ENCODE measurements at places on chromosomes 12 and 14.
A peak's percentile ranks its signal among the peaks of the same experiment; 100 is the strongest.

GRCh38 chr14:92719890-92720323 lies 28.5 kb downstream of the LGMN start:
- no peak for DNase-seq

- no peak for DNase-seq
These were observed 99.0 kb downstream of the RTN1 start for GRCh38 chr14:59771577-59771976.

- DNase-seq: no peak
These were observed 18.6 kb downstream of the GNS start for GRCh38 chr12:64740646-64741045.

DNA sequence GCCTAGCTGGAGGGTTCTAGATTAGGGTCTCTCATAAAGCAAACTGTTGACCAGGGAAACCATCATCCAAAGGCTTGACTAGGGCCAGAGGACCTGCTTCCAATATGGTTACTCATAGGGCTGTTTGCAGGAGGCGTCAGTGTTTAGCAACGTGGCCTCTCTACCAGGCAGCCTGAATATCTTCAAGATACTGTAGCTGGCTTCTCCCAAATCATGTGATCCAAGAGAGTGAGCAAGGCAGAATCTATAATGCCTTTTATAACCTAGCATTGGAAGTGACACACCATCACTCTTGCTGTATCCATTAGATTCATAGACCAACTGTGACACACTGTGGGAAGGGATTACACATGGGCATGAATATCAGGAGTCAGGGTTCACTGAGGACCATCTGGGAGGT lies 17.3 kb downstream of the TPH2 start:
- DNase-seq: no peak

GRCh38 chr12:82912406-82912805 lies 225.7 kb downstream of the TMTC2 start:
- DNase-seq: no peak

- DNase-seq: peak; percentile 58
These were observed 30.7 kb downstream of the P2RX4 start for GRCh38 chr12:121240484-121241101.

DNA sequence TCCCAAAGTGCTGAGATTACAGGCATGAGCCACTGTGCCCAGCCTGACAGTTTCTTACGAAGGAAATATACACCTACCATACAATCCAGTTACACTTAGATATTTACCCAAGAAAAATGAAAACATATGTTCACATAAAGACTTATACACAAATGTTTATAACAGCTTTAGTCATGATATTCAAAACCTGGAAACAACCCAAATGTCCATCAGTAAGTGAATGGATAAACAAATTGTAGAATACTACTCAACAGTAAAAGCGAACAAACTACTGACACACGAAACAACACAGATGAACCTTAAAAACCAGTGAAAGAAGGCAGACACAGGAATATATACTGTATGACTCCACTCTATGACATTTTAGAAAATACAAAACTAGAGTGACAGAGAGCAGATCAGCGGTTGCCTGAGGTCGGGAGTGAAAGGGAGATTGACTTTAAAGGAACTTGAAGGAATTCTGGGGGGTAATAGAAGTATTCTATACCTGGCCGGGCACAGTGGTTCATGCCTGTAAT lies 83.6 kb downstream of the SPRING1 start:
- DNase-seq: no peak

DNA sequence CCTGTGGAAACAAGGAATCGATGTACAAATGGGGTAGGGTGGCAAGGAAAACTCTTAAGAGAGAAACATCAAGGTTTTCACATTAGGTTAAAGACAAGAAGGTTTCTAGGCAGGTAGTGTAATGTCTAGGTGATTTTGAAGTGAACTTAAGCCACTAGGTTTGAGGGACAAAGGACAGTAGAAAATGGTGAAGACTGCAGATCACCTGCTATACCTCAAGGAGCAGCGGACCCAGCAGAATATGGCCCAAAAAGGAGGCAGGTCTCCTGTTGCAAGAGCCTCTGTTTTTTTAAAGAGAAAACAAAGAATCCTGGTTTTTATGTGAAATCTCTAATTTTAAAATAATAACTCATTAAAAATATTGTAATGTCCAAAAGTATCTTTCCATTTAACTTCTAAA lies 178.1 kb downstream of the ACSS3 start:
- DNase-seq: no peak

- DNase-seq: peak; percentile 15
These were observed at the start of gene SLC8A3 for GRCh38 chr14:70188659-70189455. TSS of gene SLC8A3 (minus strand) at chr14:70188951. CDS start at chr14:70168422, 20,529 bp downstream.

DNA sequence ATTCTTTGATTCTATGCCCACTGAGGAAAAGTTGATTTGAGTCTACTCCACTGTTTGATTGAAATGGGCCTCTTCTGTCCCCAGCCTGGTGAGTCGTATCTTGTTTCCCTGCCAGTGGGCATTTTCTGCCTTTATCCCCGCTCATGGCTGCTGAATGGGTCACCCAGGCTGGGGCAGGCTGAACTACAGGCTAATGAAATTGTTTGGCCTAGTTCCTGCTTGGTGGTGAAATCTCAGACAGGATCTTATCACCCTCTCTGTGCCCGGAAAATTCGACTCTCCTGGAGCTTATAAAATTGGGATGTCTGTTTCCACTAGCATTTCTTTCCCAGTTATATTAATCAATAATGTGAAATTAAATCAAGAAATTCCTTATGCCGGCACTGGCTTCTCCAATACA lies 65.0 kb downstream of the CHST11 start:
- no peak for DNase-seq

DNA sequence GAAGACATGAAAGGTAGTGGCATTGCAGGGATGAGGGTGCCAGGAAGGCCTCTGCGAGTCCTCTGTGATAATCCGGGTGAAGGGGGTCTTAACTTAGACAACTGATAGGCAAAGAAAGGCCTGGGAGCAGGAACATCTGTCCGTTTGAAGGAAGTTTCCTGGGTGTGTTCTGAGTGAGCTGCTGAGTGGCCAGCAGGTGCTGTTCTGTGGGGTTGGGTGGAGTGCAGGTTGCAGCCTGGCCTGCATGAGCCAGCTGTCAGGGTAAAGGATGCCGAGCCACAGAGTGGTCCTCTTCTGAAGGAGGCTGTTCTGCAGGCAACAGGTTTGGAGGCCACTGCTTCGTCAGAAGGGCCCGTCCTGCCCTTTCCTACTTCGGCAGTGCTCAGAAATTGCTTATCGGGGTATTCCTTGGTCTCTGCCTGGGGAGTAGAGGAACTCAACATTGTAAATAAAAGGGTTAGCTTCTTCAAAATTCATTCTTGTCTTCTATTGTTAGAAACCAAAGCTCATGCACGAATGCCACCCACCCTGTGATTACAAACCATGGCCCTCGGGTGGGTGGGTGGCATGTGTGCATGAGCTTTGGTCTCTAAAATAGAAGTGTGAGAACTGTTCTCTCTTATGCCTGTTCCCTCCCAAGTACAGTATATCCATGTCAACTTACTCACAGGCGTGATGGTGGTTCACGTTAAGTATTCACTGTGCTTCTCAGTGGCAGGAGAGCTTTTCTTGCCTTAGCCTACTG lies 118.9 kb downstream of the CHST11 start:
- no peak for DNase-seq

DNA sequence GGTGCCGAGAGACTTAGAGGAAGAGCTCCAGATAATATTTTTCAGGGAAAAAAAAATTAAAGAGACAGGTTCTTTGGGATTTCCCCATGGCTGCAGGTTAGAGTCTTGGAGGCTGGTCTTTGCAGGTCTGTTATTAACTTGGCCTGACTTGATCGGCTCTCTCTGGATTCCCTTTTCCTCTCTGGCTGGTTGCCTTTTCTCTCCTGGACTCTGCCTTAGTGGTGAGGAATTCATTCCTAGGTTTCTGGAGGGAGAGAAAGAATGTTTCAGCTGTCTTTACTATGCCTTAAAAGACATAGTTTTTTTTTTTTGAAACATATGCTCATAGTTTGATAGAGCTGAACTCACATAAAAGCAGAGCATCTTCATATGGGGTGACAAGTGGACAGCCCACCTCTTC lies 336.3 kb downstream of the BMP4 start:
- DNase-seq: no peak

- DNase-seq: peak; percentile 84
These were observed 105.0 kb upstream of the PRB2 start for GRCh38 chr12:11500188-11500860.

DNA sequence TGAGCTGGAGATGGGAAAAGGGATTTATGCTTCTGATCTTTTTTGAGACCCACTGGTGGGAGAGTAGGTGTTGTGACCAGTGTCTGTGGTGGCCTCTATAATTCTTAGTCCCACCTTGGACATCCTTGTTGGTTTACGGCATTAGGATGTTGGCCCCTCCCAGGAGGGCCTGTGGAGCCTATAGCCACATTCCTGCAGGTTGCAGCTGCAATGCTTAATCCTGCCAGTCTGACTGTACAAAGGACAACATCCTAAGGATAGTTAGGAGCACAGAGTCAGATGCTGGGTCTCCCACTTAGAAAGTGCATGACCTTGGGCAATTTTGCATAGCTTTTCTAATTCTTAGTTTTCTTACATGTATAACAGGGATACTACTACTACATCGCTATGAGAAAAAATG lies 150.9 kb upstream of the SLC38A2 start:
- DNase-seq: no peak

DNA sequence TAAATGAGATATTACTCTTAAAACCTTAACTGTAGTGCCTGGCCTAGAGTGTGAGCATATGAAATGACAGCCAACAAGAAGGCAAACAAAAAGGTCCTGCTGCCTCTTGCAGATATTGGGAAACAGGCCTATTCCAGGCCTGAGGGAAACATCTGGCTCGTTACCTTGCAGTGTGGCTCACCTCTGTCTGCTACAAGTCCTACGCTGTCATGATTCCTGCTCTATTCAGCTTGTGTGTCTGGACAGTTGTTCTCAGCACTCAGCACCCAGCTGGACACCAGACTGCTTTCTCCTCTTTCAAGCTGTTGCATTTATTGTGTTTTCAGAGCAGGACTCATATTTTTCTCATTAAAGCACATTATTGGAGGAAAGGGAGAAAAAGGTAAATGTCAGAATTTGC lies 113.5 kb downstream of the TMTC2 start:
- DNase-seq: no peak

GRCh38 chr14:86296173-86296572 lies 766.2 kb downstream of the FLRT2 start:
- DNase-seq: no peak

DNA sequence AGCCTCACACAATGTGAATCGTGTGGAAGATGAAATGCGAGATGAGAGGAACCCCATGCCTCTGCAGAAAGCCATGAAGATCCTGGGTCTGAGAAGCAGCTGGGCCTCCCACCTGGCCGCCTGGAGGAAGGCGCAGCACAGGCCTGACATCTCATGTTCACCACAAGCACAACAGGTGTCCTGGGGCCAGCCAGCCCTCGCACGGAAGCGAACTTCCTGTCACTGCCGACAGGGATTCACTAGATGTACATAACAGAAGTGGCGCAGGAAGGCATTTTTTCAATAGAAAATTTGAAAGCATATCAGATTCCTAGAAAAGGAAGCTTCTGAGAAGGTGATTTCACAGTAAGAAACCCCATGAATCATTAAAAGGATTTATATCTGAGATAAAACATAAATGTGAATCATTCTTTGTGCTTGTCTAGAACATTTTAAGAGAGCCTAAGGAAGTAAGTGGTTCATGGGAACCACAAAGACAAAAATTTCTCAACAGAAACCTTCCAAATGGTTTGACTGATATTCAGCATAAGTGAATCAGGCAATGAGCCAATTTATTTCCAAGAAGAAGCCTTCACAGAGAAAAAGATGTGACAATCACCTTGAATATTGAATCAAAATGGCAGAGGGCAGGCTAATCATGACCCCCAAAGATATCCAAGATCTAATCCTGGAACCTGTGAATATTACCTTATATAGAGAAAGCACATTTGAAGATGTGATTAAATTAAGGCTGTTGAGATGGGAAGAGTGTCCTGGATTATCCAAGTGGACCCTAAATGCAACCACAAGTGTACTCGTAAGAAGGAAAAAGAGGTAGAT lies 311.9 kb downstream of the DUSP6 start:
- DNase-seq: peak; percentile 22

GRCh38 chr12:57128519-57129247 lies 400 bp downstream of the LRP1 start:
- DNase-seq: no peak

DNA sequence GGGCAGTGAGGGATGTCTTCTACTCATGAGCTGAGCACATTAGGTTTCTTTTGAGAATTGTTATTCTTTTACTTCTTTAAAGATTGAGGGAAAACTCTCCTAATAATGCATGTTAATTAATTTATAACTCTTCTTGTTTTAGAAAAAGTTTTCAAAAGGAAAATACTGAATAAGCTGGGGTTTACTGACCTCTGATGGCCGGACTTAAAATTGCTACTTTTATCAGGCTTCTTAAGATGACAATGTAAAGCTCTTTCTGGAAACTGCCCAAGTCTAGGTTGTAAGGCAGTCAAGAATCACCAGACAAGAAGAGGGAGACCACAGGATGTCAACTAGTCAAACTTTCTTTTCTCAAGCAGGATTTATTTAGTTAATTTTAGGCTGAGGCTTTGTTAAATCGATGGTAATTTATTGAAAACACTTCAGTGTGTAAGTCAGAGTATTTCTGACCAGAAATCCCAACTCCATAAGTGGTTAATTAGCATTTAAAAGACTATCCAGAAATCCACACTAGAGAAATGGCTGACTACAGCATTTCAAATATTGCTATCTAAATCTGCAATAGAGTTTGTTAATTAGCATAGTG lies 82.1 kb downstream of the AVPR1A start:
- no peak for DNase-seq

DNA sequence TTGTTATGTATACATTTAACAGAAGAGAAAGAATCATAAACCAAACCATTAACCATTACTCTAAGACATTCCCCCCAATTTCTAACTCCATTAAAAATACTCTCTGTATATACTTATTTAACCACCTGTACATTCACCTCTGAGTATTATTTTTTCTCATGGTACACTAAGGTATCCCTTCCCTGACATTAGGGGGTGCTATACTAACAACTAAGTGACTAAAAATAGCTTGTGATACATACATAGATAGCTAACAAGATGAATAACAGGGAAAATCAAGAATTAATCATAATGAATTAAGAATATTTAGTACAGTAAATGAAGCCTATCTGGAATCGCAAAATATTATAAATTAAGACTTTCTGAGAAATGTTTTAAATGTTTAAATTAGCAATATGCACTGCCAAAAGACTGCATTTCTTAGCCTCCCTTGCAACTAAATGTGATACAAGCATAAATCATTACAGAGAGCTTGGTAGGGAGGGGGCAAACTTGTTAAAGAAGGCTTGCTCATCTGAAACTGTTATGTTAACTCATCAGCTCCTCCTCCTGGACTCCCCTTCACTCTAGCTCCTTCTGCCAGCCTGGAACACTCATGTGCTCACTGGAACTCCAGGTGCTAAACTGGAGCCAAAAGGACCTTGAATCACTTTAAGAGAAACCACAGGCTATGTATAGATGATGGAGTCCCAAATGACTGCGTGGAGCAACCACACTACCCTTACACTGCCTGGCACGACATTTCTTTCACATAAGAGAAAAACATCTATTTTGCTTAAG lies 14.9 kb downstream of the C2CD5 start:
- peak; percentile 5 for DNase-seq
